ENCODE measurements at places on chromosomes 3 and 15. TPM values are rescaled to one million over a fixed set of nuclear protein-coding genes. Genes with fewer than 3 reads are reported as not detected.

Gene ZNF385D
- 27.8 TPM for polyA plus RNA-seq

Gene GHRL
- not detected for polyA plus RNA-seq

Gene FAM3D
- 2.5 TPM for polyA plus RNA-seq

Gene FEZF2
- polyA plus RNA-seq = not detected

Gene C3orf33
- 5.4 TPM for polyA plus RNA-seq

Gene NR1I2
- 0.29 TPM for polyA plus RNA-seq

Gene KCNMB3
- polyA plus RNA-seq = 3.9 TPM

Gene NOX5
- 0.39 TPM for polyA plus RNA-seq

All from muscle of arm (tissue), 14 donors.